Astrocyte (in vitro differentiated cells and primary cell): ENCODE measurements at places on chromosomes 16 and 17. TPM values are rescaled to one million over a fixed set of nuclear protein-coding genes. Genes with fewer than 3 reads are reported as not detected.

CHST4 gene
- total RNA-seq, result 0.09 TPM in 1 of 2 replicates, not detected in the other

ACSM5 gene
- total RNA-seq, result 0.67 TPM in 1 of 2 replicates, not detected in the other

AGRP gene
- total RNA-seq, result not detected in 2 replicates

GJC1 gene
- 28.0 and 38.4 TPM in 2 replicates for total RNA-seq

SLFN13 gene
- 1.5 and 2.7 TPM in 2 replicates for total RNA-seq

KRT31 gene
- total RNA-seq, result not detected in 2 replicates

TNS4 gene
- not detected in 2 replicates for total RNA-seq

P2RX5 gene
- 2.4 TPM in 2 replicates for total RNA-seq

TNFRSF12A gene
- 262 and 275 TPM in 2 replicates for total RNA-seq

PHAF1 gene
- 16.1 and 17.1 TPM in 2 replicates for total RNA-seq

DNA sequence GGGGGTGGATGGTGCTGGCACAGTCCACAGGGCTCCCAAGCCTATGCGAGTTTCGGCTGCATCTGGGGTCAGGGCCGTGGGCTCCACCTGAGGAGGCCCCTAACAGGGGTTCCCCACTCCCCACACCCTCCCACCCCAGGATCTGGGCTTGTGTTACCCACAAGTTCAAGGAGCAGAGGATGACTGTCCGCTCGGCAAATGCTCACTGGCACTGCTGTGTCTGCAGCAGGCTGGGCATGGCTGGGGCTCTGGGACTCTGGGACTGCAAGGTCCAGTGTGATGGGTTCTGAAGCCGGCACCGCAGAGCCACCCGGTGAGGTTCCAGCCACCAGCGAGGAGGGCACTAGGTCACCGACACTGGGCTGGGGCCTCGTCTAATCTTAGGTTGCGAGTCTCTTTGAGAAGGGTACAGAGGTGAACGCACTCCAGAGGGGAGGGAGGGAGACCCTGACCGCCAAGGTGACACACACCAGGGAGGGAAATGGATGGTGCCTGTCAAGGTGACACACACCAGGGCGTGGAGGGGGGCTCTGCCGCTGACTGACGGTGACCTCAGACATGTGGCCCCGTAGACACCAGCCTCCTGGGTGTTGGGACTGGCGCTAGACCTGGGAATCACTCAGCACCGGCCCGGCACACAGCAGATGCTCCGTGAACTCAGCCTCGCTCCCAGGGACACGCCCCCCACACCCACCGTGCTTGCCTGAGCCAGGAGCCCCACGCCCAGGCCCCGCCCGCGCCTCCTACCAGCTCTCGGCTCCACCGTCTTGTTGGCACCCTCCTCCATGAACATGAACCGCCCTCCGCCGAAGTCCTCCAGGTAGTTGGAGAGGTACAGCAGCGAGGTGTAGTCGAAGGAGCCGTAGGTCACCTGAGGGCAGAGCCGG lies 20.5 kb upstream of the HEXD start:
- DNase-seq, result no peak

DNA sequence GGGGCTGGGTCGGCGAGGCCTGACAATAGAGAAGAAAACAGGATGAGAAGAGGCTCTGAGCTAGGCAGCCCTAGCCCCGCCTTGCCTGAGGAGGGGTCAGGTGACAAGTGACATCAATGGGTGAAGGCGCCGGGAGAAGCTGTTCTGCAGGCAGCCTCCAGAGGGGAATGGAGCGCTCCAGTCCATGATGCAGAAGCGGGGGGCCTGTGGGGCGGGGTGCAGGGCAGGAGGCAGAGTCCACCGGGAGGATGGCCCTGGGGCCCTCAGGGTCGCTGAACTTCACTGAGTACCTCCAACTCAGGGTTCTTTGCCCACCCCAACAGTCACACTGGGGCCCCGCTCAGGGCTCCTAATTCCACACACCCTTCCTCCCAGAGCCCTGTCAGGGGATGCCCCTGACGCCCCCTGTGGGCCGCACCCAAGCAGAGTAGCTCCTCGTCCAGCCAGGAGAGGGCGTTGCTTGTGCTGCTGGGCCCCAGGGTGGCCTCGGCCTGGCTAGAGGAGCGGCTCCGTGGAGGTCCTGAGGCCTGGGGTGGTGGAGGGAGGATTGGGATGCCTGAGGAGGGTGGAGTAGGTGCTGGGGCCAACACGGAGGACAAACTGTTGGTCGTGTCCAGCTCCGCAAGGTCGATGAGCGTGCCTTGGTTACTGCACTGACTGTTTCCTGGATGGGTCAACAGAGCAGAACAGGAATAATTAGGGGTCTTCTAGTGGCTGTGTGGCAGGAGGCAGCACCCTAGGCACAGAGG lies 20.8 kb downstream of the GGA3 start:
- no peak for DNase-seq

GRCh38 chr16:9258423-9259051 lies 167.1 kb downstream of the HAPSTR1 start:
- DNase-seq, result peak; percentile 2

GRCh38 chr17:45906237-45906636 lies 11.9 kb downstream of the MAPT start:
- no peak for DNase-seq

DNA sequence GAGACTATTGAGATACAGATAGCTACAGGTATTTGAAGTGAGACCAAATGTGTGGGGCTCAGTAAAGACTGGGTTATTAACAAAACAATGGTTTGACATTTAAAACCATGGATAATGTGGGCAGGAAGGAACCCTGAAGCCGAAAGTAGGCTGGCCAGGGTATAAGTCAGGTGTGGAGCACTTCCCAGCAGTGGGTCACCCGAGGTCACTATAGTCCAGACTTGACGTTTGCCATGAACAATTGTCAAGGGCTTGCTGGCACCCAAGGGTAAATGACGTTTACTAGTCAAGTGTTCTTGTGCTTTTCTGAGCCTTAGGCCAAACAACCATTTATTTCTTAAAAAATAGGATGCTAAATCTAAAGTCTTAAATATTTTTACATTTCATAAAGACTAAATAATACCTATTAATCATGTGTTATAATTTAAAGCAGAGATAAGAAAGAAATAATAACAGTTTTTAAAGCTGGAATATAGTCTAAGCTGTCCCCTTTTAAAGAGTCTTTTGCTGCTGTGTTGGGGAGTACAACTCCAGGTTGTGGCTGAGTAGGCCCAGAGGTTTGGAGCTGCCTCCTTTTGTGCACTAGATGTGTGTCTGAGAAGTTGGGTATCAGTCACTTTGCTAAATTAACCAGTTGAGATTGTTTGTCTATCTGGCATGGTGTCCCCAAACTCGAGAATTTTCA lies 15.7 kb downstream of the ALDH3A2 start:
- DNase-seq, result no peak

DNA sequence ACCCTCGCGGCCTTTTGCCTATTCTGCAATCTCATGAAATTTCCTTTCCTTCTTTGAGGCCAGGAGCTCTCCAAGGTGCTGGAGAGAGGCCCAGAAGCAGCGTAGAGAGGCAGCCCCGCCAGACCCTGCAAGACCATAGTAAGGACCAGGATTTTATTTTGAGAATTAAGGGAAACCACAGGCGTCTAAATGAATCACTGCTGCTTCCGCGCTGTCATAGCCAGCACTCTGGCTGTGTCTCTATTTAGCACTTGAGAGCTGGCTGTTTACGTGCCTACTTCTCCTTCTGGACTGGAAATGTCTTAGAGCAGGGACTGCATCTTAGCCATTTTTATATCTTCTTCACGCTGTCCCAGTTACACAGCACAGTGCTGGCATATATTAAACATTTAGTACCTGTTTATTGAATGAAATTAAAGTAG lies 37.6 kb upstream of the PIRT start:
- DNase-seq, result no peak

GRCh38 chr17:6577686-6578263 lies 21.4 kb upstream of the PITPNM3 start:
- DNase-seq, result no peak

DNA sequence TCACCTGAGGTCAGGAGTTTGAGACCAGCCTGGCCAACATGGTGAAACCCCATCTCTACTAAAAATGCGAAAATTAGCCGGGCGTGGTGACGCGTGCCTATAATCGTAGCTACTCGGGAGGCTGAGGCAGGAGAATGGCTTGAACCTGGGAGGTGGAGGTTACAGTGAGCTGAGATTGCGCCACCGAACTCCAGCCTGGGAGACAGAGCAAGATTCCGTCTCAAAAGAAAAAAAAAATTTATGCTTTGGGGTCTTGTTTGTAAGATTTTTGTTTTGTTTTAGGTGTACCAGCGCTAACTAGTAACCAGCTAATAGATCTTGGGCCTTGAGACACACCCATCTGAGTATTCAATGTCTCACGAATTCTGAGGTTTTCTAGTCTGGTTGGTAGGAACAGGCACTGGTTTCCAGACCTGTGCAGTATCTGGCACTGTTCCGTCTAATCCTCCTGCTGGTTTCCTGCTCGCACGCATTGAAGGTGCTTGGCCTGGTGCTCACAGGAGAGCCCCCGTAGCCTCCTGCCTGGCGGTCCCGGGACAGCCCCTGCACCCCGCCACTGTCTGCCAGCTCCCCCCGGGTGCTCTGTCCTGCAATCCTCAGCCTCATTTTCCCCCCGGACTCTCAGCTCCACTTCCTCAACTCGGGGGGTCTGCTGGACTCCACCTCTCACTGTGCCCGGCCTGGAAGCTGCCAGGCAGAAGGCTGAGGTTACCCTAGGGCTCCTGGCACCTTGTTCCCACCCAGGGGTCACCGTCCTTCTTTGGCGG lies 10.6 kb upstream of the DUS1L start:
- DNase-seq, result no peak

DNA sequence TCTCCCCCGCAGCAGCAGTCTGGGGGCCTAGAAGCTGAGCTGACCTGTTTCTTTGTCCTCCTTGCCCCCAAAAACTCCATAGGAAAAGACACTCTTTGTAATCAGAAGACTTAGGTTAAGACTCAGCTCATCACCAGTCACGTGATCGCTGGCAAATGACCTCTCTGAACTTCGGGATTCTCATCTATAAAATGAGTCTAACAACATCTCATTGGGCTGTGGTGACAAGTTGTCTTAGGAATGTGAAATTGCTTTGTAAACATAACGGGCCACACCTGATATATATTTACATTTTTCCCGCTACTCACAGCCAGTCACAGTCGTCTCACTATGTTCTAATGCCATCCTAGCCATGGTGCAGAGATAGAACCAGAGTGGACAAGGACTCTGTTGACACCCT lies 86.0 kb upstream of the LHX1 start:
- DNase-seq, result peak; percentile 12

GRCh38 chr16:27301236-27301861 lies 12.4 kb upstream of the IL4R start:
- no peak for DNase-seq

DNA sequence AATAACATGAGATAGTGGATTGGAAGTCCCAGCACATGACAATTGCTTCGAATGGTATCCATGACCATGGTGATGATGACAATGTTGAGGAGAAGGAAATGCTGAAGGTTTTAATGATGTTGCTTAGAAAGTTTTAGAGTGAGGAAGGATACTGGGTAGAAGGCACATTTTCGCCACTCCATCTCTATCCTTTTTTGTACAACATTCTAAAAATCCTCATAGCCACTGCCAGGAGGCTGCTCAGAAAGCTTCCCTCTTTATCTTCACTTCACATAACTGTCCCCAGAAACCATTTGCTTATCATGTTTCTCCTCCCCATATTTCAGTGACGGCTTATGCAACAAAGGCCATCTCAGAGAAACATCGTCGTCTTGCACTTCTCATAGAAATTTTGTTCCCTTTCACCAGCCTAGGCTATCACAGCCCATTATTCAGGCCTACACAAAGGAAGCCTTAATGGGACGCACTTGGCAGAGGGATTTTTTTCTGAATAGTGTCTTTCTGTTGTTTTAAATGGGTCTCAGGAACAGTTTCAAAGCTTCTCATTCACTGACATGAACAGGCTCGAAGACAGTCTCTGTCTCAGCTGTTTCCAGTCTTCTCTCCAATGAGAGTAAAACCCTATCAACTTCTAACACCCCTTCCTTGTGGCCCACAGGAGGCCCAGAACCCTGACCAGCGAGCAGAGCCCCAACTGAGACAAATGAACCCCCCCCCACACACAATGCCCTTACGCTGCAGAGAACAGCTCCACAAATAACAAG lies 506.7 kb downstream of the HAPSTR1 start:
- DNase-seq, result no peak

DNA sequence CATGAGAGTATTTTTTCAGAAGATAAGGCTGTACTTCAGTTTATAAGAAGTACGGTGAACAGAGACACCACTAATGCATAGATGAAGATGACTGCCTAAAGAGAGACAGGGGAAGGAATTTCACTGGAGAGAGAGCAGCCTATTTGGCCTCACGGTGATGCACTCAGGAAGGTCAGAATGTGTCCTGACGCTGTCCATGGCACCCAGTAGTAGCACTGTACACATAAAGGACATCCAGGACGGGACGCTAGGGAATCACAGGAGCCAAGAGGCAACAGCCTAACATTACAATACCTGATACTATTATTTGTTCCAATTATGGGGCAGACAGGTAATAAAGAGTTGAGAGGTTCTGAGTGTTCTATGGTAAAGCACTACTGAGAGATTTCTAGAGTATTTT lies 24.9 kb upstream of the LRRC37A start:
- no peak for DNase-seq

- DNase-seq, result no peak
Measured at GRCh38 chr16:50252082-50252611, 14.2 kb upstream of the ADCY7 start.

- peak; percentile 26 for DNase-seq
Measured at GRCh38 chr17:13153036-13153435, 135.2 kb upstream of the ELAC2 start.

- no peak for DNase-seq
Measured at GRCh38 chr17:56481659-56482058, 111.8 kb upstream of the NOG start.

- peak; percentile 91 for DNase-seq
Measured at GRCh38 chr16:83403761-83404160, 404.0 kb upstream of the HSBP1 start.

- DNase-seq, result no peak
Measured at GRCh38 chr17:3660311-3660891, 8.0 kb downstream of the TAX1BP3 start.

GRCh38 chr17:79168486-79169055 lies 93.9 kb downstream of the ENGASE start:
- DNase-seq, result no peak

DNA sequence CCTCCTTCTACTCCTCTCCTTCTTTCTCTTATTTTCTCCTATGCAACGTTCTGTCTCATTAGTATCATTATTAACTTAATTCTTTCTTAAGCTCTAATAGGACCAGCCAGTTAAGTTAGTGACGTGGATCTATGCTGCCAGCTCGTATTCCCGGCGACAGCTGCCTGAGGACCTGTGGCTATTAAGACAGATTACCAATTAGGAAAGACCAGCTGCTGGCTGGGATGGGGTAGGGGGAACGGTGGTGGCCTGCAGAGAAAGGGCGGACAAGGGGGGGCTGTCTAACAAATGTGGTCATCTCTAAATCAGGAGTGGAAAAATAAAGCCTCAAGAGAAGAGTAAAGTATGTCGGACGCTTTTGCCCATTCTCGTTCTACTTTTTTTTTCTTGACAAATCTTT lies 770 bp upstream of the MYH3 start:
- DNase-seq, result no peak

GRCh38 chr17:13563866-13564265 lies 37.9 kb downstream of the HS3ST3A1 start:
- no peak for DNase-seq

- no peak for DNase-seq
Measured at GRCh38 chr17:34723875-34724274, 144.5 kb downstream of the TMEM132E start.
